ENCODE measurements at places on chromosomes 5 and 9.

DNA sequence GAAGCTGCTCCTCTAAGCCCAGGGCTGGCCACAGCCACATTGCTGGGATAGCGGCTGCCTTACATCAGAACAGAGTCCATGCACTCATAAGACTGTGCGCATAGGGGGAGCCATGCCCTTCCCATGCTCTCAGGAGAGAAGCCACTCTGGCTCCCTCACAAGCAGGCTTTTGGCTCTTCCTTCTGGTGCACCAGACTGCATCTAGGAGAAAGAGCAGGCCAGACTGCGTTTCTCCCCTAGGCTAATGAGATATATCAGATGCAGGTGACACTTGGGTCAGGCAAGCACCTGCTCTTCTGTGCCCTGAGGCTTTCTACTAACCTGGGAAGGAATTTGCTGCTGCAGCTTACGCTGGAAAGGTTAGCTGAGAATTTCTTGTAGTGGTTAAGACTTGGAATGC is 43.2 kb upstream of the BRINP1 start:
- DNase-seq: no peak

DNA sequence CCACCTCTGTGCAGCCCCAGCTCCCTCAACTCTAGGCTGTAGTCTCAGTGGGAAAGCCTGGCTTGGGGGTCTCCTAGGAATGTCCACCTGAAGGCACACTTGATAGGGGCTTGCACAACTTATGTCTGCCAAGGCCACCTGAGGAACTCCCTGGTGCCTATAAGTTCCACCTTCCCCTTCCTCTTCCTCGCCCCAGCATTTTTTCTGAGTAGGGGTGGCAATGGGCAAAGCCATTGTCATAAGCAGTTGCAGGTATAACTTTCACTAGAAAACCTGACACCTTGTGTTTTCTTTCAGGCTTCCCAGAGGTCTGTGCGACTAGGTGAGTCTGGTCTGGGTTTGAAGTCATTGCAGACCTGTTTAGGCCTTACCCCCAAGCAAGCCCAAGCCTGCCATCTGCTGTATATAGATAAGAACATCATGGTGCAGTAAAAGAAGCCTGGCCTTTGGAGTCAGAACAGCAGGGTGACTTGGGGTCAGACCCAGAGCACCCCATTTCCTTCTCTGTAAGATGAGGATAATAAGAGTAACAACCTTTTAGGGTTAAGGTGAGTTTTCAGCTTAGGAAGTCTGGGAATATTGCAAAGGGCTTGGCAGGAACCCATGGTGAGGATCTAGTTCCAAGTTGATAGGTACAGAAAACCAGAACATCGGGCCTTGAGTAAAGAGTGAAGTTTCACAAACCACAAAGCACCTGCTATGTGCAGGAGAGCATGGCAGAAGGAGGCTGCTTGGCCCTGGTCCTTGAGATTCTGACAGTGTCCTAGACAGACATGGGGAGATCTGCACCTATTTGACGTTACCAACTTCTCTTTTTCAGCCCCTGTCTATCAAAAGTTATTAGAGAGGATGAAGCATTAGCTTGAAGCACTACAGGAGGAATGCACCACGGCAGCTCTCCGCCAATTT is 33.8 kb downstream of the TGFBI start:
- DNase-seq: no peak

DNA sequence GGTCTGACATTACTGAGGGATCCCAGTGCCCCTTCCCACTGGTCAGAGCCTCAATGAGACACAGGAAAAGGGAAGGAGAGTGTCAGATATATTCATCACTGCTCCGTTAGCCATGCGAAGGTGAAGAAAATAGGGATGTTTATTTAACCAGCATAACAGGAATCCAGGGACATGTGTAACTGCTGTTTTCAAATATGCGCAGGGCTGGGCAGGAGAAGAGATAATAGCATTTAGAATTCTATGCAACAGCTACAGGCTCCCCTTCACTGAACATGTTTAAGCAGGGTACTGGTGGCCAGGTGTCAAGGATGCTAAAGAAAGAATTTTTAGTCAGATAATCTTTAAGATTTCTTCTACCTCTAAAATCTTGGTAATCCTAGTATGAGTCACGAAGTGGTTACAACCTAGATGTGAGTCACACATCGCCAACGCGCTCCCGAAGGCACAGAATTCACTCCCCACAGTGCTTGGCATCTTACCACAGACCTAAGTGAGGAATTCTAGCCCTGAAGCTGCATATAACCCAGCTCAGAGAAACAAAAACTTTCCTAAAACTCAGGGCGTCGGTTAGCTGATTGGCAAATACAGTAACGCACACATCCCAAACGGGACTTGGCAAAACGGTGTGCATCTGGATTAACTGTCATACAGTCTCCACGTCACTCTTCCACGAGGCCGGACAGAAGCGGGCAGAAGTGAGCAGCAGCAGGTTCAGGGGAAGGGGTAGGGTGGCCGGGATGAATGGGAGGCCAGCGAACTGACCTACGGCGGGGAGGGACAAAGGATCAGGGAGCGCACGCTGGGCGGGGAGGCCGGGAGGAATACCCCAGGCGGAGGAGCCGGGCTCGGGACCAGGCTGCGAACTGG is 1.1 kb downstream of the CTNNAL1 start:
- peak; percentile 51 for DNase-seq

- no peak for DNase-seq
Measured at GRCh38 chr5:73137563-73138530, 17.5 kb downstream of the TMEM171 start.

DNA sequence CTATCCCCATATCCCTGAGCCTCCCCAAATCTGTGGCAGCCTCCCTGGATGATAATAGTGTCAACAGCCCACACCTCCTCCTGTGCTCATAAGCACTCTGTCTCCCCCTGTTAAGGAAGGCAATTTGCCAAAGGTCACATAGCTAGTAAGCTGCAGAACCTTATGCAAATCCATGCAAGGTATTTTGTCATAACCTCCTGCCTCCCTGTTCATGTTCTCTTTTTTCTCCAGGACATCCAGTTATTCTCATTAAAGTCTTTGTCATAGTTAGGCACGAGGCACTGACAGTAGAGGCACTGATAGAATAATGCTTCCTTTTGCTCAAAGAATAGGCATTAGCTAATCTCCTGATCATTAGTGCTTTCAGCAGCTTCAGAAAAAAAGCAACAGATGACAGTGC is 10.2 kb upstream of the AUH start:
- DNase-seq: no peak

- no peak for DNase-seq
Measured at GRCh38 chr9:13267743-13268142, 11.7 kb downstream of the MPDZ start.

DNA sequence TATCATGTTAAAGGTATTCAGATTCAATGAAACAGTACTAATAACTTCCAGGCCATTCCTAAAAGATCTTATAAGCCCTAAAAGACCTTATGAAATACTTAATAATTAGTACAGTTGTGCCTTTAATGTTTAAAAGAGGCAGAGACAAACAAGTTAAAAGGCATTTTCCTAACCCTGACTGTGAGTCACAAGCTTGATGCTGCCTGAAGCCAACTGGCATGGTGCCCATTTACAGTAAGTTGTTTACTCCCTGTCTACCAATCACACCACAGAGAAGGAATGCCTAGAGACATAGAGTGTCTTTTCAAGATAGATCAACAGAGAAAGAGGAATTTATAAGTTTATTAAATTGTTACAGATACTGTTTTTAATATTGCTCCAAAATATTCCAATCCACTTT is 47.8 kb downstream of the NR3C1 start:
- peak; percentile 59 for DNase-seq

- DNase-seq: no peak
Measured at GRCh38 chr9:21252721-21253547, 13.1 kb upstream of the IFNA14 start.

- no peak for DNase-seq
Measured at GRCh38 chr9:7186175-7186574, 428.4 kb downstream of the KDM4C start.

DNA sequence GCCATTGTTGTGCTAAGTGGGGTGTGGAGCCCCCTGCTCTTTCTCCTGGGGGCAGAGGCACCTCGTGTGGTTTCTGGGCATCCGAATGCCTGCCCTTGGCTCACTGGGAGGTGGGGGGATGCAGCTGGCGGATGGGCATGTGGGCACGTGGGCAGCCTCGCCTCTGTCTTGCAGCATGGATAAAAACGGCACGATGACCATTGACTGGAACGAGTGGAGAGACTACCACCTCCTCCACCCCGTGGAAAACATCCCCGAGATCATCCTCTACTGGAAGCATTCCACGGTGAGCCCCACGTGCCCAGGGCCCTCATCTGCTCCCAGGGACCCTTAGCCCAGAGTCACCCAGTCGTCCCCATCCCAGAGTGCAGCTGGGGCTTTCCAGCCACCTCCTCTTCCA is 25.3 kb downstream of the PTGES2 start:
- DNase-seq: peak; percentile 40

DNA sequence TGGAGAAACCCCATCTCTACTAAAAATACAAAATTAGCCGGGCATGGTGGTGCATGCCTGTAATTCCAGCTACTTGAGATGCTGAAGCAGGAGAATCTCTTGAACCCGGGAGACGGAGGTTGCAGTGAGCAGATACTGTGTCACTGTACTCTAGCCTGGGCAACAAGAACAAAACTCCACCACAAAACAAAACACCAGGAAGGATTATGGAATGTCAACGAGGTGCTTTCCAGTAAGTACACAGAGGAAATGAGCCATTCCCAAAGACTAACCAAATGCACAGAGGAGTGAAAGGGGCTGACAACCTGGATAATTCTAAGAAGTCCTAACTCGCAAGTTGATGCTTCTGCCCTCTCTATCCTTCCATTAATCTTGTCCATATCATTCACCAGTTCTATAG is 126.1 kb upstream of the RETREG1 start:
- no peak for DNase-seq

DNA sequence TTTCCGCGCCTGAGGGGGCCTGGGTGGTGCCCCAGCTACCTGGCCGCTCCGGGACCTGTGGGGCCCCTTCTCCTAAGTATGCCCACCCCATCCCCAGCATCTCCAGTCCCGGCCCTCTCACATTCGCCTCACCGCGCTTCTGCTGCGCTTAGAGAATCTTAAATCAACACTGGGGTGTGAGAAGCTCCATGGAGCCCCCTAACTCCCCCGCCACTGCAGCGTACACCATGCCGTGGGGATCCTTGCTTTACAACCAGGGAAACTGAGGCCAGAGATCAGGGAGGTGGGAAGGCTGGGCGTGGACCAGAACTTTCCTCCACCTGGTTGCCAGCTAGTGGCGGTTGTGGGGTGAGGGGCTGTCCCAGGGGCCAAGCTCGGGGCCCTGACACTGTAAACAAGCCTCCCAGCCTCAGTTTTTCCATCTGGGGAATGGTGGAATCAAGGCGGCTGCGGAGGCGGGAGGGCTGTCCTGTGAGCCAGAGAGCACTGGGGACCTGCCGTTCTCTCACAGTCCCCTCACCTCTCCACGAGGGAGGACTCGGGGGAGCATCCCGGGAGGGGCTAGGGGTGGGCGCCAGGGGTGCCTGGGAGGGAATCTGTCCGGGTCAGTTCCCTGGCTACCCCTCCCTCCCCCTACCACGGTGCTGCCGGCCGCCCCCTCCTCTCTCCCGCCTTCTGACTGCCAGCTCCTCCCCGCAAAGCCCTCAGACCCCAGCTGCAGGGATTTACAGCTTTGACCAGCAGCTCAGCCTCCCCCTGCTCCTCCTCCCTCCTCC is 161.2 kb downstream of the C9orf50 start:
- no peak for DNase-seq

DNA sequence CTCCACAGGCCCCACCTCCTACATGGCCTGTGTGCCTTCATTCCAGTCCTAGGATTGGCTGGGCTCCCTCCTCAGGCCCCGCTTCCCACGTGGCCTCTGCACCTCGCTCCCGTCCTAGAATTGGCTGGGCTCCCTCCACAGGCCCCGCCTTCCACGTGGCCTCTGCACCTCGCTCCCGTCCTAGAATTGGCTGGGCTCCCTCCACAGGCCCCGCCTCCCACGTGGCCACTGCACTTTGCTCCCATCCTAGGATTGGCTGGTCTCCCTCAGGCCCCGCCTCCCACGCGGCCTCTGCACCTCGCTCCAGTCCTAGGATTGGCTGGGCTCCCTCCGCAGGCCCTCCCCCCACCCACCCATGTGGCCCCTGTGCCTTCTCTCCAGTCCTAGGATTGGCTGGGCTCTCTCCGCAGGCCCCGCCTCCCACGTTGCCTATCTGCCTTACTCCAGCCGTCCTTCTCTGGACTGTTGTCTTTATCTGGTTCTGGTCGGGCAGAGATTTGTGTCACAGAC is 45.3 kb upstream of the CACNA1B start:
- DNase-seq: no peak

DNA sequence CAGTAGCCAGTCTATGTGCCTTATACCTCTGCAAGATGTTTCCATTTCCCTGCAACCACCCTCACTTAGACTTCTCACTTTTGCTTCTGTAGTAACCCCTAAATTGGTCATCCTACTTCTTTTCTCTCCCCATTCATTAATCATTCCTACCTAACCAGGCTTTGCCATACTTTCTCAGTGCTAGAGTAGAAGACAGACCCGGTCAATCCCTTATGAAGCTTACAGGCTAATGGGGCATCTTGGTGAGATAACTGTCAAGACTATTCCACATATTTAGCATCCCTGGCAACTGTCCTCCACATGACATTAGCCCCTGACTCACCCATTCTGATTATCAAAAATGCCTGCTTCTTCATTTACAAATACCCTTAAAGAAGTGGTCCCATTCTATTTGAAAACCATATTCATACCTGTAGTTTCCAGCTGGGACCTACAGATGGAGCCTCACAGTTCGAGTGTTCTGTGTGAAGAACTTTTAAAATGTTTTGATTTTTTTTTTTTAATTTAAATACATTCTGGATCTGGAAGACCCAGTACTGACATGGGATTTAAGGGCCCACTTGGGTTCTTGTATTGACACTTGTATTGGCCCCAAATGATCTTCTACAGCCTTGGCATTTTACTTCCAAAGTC is 21.0 kb downstream of the F2RL2 start:
- no peak for DNase-seq

DNA sequence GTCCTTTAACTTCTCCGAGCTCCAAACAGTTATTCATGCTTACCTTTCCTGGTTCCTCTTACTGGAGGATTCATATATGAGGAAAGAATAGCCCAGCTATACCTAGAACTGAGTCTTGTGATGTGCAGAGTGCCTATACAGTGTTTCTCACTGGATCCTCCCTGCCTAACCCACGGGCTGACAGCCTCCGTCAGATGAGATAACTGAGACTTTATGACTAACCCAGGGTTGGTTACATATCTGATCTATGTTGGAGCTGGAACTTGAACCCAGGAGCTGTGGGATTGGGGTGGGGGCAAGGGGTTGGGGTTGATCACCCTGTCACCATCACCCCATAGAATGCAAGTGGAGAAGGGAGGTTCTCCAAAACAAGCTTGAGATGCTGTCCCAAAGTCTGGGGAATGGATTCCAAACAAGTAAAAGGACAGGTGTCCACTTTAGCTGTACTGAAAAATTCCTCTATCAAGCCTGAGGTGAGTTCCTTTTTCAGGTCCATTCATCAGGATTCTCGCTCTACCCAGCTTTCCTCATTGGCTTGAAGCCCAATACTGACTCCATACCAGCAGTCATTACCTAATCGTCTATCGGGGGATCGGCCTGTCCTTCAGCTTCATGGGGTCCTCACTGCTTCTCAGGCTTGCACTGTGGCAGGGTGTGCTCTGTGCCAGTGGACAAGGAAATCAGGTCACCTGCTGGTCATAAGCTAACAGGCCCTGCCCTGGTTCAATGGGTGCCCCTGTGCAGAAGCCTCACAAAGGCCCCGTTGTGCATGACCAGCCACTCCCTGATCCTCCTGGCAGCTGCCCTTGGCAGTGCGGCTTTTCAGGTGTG is 100.6 kb downstream of the ARHGAP26 start:
- DNase-seq: peak; percentile 59
